ENCODE measurements at places on chromosomes 16 and 17.
A peak's percentile ranks its signal among the peaks of the same experiment; 100 is the strongest.

- no peak for DNase-seq
Observed at GRCh38 chr17:8384801-8385378, 1.9 kb upstream of the RPL26 start.

DNA sequence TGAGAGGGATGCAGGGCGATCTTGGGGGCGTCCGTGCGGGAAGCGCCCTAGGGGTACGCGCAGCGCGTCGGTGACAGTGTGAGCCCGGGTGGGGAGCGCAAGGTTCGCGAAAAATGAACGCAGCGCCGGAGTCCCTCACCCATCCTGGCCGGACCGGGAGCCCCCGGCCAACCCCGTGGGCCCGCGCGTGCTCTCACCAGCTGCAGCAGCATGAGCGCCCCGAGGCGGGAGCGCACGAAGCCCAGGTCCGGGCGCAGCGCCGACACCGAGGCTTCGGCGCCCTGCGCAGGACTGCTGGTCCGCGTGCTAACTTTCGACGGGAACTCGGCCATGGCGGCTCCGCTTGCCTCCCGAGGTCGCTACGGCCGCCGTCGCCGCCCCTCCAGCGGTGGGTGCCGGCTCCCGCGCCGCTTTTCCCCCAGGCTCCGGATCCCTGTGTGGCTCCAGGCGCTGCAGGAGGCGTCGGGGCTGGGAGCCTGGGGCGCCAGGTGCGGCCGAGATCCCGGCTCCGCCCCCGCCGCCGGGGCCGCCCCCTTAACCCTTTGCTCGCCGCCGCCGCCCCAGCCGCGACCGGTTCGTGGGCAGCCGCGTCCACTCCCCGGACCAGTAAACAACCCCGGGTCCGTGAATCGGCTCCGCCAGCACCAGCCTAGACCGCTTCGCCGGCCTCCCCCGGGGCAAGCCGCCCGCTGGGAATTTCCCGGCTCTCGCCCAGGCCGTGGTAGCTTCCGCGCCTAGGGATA is at the start of gene PLLP:
Gene PLLP, minus strand, starts transcription at position 464 of the 743 bp plus-strand sequence. Its CDS starts 132 bp downstream, at position 332.
- peak; percentile 41 for DNase-seq

DNA sequence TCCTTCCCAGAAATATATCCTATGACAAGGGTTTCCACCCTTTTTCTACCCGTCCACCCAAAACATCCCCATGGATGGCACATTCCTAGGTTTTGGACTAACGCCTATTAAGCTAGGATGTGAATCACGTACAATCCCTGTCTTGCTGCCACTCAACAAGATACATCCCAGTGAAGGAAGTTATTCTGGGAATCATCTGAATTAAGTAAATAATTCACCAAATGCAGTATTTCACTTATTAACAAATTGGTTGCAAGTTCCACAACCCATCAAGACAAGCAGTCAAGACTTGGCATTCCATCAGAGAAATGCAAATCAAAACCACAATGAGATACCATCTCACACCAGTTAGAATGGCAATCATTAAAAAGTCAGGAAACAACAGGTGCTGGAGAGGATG is 32.1 kb downstream of the ASPA start:
- DNase-seq = no peak

GRCh38 chr17:57025876-57026275 is 47.9 kb downstream of the SCPEP1 start:
- DNase-seq = no peak

DNA sequence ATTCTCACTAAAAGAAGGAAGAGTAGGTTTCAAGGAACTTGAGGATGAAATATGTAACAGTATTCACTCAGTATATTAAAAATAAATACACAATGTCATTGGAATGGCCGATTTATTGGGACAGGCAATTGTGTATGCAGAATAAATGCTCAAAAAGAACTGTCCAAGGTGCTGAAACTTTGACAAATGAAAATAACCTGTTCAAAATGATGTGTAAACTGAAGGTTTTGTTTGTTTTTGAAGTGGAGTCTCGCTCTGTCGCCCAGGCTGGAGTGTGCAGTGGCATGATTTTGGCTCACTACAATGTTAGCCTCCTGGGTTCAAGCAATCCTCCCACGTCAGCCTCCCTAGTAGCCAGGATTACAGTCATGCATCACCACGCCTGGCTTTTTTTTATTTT is 318.7 kb upstream of the RBFOX1 start:
- DNase-seq = no peak

- no peak for DNase-seq
Observed at GRCh38 chr17:44831371-44831770, 1.3 kb upstream of the GJC1 start.

DNA sequence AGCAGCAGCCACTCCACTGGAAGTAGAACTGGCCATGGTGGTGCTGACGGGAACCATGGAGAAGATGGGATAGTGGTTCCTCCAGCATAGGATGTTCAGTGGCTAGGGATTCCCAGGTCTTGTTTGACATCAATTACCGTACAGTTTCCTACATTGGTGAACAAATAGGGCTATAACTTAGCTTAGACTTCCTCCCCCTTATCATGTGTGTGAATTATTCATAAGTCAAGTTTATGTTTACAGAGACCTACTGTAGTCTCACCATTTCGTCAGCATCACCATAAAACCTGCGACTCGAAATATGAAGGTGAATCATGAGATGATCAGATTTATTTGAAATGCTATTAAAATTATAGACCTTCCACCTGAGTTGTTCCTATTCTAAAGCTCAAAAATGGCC is 1.2 kb downstream of the KRTAP2-3 start:
- no peak for DNase-seq

DNA sequence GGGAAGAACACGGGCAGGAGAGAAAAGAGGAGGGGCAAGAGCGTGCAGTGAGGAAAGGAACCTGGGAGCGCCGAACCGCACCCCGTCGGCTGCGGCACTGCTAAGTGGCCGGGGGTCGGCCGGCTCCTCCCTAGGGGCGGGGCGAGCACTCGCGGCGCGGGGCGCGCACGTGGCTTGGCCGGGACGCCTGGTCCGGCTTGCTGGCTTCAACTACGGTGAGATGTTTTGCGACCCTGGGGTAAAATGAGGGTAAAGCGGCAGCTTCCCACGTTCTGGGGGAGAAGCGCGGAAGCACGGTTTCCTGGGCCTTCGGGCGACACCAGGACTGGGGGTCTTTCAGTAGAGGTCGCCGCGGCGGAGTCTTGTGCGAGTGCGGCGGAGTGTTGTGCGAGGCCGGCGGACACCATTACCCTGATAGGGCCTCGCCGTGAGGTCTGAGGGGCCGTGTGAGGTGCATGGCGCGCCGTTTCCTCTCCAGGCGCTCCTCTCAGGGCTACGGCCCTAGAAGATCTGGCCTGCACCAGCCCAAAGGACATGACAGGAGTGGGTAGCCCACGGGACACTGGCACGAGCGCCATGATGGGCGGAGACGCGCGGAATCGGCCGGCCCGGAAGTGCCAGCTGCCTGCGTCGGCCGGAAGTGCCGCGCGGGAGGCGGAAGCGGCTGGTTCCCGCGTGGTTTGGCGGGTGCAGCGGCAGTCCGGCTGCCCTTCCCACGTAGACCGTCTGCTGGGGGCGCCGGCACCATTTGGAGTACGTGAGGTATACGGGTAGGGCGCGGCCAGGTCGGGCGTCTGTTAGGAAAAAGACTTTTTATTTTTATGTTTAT is at the start of the genes MYO19 and PIGW:
Gene MYO19, minus strand, starts transcription at position 29 of the 829 bp plus-strand sequence. CDS start 2,330 bp downstream, outside the sequence.
Gene PIGW, plus strand, starts transcription at position 148 of the 829 bp plus-strand sequence. CDS start 2,115 bp downstream, outside the sequence.
- peak; percentile 83 for DNase-seq

GRCh38 chr17:73635101-73635817 is 9.0 kb downstream of the SDK2 start:
- DNase-seq = no peak

DNA sequence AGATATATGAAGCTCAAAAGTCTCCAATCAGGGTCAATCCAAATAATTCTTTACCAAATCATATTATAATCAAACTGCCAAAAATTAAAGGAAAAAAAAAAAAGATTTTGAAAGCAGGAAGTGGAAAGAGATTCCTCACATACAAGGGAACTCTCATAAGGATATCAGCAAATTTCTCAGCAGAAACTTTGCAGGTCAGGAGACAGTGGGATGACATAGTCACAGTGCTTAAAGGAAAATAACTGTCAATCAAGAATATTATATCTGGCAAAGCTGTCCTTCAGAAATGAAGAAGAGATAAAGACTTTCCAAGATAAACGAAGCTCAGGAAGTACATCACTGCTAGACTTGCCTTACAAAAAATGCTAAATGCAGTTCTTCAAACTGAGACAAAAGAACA is 40.0 kb upstream of the CDYL2 start:
- DNase-seq = no peak

- no peak for DNase-seq
Observed at GRCh38 chr17:67834634-67835033, 9.3 kb downstream of the BPTF start.

DNA sequence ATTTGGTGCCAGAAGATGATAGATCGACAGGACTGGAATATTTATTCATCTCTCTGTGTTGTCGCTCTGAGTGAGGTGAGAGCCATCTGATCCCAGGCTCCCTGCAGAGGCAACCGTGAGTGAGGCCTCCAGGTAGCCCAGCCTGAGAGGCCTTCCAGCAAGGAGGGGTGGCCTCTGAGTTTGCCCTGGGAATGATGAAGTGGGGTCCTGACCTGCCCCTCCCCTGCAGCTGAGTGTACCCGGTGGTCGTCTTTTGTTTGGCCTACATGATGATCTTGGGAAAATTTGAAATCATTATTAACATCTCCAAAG is 86.4 kb downstream of the CBLN1 start:
- DNase-seq = no peak

- no peak for DNase-seq
Observed at GRCh38 chr16:29893553-29893952, 5.8 kb downstream of the SEZ6L2 start.

DNA sequence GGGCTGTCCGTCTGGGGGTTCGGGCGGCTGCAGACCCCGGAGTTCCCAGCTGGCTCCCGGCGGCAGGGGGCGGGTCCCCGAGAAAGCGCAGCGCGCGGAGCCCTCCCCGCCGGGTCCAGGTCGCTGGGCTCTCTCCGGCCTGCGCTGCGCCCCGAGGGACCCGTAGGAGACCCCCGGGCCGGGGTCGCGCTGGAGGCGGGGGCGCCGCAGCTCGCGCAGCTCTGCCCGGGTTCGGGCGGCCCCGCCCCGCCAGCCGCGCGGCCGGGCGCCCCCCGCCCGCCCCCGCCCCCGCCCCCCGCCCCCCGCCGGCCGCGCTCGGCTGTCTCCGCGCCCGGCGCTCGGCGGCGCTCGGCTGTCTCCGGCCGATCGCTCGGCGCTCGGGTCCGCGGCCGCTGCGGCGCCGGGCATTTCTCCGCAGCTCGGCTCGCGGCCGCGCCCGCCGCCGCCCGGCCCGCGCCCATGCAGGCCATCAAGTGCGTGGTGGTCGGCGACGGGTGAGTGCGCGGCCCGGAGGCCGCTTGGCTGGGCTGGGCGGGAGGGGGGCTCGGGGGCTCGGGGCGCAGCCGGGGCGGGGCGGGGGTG is at the start of gene RAC3:
Gene RAC3, plus strand, starts transcription at position 376 of the 582 bp plus-strand sequence. Its CDS starts 84 bp downstream, at position 460.
- DNase-seq = no peak

GRCh38 chr16:86072328-86073102 is 173.6 kb downstream of the IRF8 start:
- DNase-seq = no peak

GRCh38 chr16:74186561-74186971 is 110.0 kb upstream of the PSMD7 start:
- no peak for DNase-seq

DNA sequence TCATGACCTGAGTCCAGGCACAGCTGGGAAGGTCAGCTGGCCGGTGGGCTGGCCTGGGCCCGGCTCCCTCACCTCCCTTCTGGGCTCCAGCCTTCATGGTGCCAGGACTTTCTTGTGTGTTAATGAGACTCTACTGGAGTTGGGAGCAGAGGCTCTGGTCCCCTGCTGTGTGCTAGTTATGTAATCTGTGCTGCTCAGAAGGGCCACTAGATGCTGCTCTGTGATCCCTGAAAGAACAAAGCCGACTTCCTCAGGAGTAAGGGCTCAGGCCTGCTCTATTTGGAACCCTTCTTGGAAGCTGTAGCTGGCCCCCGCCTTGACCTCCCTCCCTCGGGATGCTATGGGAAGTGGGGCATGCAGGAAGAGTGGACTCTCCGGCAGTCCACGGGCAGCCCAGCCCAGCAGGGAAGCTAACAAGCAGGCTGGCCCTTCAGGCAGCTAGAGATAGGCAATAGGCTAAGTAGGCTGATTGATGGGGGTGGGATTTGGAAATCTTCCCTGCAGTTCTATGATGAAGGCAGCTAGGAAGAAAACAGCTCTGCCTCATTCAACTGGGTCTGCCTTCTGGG is 3.3 kb upstream of the CDK5R1 start:
- DNase-seq = peak; percentile 30

DNA sequence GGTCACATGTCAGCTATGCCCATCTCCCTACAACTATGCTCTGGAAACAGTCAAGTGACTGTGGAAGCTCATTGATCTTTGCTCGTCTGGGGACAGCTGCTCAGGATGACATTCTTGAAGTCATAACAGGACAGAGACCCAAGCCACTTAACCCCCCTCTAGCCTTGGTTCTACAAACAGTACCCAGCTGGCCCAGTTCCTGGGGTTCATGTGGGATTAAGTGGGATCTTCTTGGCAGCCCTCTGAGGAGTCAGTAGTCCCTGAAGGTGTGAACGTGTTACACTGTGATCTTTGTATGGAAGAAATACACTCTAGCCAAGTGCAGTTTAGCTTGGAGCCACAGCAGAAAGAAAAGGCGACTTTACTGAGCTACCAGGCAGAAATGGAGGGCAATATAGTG is 25.8 kb downstream of the UBN1 start:
- no peak for DNase-seq

DNA sequence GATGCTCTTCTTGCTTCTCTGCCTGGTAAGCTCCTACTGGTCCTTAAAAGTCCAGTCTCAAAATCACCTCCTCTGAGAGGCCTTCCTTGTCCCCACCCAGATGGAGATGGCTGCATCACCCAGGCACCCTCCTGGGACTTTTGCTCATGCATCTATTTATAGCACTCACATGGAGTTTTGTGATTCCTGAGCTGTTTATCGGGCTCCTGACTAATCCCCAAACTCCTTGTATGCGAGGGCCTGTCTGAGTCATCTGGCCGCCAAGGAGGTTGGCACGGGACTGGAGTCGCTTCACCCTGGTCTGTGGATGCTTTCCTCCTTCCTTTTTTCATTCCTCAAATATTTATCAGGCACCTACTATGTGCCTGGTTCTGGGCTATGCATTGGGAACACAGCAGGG is 2.3 kb upstream of the MAP2K3 start:
- DNase-seq = no peak

- DNase-seq = no peak
Observed at GRCh38 chr16:70476272-70477020, 22.1 kb downstream of the FCSK start.

GRCh38 chr16:16025214-16025968 is 76.0 kb downstream of the ABCC1 start:
- DNase-seq = peak; percentile 75

DNA sequence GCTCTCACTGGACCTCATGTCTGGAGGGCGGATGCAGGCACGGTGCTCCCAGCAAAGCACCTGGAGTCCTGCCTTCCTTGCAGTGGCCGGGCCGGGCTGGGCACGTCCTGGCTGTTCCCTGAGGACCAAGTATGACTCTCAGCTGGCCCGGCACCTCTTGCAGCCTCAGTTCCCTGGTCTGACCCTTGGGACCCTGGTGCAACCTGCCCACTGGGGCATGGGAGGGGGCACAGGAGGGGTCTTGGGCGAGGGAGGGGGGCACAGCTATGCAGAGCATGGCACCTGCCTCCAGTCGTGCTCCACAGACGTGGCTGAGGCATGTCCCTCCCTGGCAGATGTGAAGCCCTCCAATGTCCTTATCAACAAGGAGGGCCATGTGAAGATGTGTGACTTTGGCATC is 19.6 kb downstream of the MAP2K3 start:
- DNase-seq = peak; percentile 3

Measured in activated CD4-positive, alpha-beta T cell treated with anti-CD3 and anti-CD28 coated beads for 4 hours (primary cell).